ENCODE measurements at places on chromosomes 6 and 20.

GRCh38 chr6:158448856-158449255 lies 111.0 kb upstream of the TMEM181 start:
- no peak for DNase-seq

GRCh38 chr6:144535630-144536029 lies 250.5 kb downstream of the UTRN start:
- no peak for DNase-seq

GRCh38 chr6:136466777-136467176 lies 83.4 kb downstream of the MAP7 start:
- DNase-seq, result no peak

- no peak for DNase-seq
Observed at GRCh38 chr20:11906626-11907480, 10.8 kb upstream of the BTBD3 start.

- no peak for DNase-seq
Observed at GRCh38 chr20:10854976-10855375, 181.2 kb upstream of the JAG1 start.

DNA sequence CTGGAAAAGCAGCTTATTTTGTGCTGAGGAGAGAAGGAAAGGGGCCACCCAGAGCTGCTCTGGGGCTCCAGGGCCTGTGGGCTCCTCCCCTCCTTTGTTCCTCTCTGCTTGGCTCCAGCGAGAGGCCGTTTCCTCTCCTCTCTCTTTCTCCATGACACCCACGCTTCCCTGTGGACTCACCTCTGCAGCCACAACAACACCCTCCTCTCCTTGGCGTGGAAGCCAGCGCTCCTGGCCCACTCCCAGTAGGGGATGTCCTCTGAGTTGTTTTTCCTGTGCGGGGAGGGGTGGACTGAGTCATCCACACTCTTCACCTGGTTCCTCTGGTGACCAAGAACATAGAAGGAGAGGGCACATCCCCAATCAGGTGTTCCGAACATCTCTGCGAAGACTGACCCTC lies 4.9 kb upstream of the CDSN start:
- no peak for DNase-seq

All from GM04503 (cell line).